BJ (cell line): ENCODE measurements at places on chromosomes 13 and 19. TPM values are rescaled to one million over a fixed set of nuclear protein-coding genes. Genes with fewer than 3 reads are reported as not detected.

DNA sequence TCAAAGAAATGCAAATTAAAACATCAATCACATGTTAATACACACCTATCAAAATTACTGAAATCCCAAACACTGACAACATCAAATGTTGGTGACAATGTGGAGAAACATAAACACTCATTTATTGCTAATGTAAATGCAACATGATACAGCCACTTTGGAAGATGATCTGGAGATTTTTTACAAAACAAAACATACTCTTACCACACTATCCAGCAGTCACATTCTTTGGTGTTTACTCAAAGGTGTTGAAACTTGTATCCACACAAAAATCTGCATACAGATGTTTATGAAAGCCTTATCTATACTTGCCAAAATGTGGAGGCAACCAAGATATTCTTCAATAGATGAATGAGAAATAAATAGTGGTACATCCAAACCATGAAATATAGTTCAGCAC lies 1219.5 kb upstream of the PCDH20 start:
- DNase-seq, result no peak

GRCh38 chr19:33217881-33218280 lies 7.8 kb downstream of the SLC7A10 start:
- no peak for DNase-seq

GRCh38 chr13:28406733-28407266 lies 88.1 kb downstream of the FLT1 start:
- DNase-seq, result no peak

- DNase-seq, result no peak
Measured at GRCh38 chr13:81393721-81394120, 1052.8 kb upstream of the SPRY2 start.

DNA sequence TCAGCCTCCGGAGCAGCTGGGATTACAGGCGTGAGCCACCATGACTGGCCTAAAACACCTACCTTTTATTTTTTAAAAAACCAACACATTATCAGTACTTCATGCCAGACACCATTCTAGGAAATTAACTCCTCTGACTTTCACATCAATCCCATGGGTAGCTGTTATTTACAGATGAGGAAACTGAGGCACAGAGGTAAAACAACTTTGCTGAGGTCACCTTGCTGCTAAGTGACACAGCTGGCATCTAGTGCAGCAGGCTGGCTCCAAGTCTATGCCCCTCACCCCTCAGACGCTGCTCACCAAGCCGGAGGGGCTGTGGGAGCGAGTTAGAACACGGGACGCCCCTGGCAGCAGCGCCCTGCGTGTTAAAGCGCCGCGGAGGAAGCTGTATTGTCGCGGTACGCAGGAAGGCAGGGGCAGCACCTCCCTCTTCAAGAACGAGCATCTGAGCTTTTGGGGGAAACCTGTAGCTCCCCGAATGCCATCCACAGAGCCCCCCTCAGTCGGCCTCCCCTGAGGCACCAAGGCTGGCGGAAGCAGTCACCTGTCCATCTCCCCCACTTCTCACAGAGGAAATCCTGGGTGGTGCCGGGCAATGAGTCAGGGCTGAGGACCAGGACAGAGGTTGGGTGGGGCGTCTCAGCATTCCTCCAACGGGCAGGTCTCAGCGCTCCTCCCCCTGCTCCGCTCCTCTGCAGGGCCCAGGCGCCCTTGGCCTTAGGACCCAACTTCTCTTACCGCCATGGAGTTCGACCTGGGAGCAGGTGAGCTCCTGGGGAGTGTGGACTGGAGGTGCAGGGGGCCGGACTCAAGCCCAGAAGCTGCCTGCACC lies at the start of gene C19orf33:
C19orf33 (plus strand) TSS at position 735 of the 835 bp plus-strand sequence; CDS start at position 746, 11 bp downstream.
- DNase-seq, result no peak

- DNase-seq, result peak; percentile 34
Measured at GRCh38 chr13:50033725-50034124, 18.5 kb downstream of the KCNRG start.

DNA sequence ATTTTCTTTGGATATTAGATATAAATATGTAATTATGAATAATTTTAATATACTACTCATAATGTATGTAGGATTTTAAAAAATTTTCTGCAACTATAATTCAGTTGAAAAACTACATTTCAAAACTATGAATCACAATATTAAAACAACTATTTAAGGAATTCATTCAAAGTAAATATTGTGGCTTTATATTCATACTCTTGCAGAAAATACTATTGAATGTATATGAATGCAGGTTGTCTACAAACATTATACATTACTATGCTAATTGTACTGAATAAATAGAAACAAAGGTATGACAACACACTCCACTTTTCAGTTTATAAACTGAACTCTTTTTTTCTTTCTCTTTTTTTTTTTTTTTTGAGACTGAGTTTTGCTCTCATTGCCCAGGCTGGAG lies 14.2 kb downstream of the ZNF91 start:
- no peak for DNase-seq

DNA sequence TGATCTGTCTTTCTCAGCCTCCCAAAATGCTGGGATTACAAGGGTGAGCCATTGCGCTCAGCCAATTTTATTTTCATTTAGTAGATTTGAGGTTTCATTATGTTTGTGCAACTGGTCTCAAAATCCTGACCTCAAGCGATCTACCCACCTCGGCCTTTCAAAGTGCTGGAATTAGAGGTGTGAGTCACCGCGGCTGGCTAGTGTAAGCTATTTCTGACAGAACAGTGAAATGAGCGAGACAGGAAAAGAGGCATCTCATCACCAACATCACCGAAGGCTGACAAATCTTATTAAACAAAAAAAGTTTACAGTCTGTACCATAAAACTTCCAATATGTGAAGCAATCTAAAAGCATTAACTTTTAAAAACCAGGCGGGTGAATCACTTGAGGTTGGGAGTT lies 12.2 kb upstream of the ZNF888 start:
- DNase-seq, result no peak

DNA sequence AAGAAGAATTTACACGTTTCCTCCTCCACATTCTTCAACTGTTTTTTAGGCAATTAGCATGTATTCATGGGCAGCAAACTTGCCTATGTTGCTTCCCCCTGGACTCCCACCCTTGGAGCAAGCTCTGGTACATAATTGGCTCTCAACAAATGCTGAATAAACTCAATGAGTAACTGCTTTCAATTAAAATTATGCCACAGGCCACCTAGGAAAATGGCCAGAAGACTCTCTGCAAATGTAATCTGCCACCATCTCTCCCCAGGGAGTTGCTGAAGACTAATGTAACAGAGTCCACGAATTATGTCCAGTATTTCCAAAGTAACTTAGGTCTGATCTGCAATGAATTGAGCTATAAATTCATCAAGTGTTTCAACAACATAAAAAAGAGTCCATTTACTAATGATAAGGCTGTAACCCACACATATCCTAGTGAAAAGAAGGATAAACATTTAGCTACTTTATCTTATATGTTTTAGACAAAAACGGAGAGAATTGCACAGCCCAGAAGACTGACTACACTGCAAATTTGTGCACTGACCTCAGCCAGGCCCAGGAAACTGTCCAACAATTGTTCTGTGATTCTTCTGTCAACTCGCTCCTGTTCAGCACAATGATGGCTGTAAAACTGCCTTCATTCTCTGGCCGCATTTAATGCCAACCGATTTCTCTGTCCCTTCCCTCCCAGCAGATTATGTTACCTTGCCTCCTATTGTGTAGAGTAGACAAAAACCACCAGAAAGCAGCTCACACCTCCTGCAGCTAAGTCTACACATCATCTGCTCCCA lies 808.6 kb upstream of the ARGLU1 start:
- DNase-seq, result no peak

DNA sequence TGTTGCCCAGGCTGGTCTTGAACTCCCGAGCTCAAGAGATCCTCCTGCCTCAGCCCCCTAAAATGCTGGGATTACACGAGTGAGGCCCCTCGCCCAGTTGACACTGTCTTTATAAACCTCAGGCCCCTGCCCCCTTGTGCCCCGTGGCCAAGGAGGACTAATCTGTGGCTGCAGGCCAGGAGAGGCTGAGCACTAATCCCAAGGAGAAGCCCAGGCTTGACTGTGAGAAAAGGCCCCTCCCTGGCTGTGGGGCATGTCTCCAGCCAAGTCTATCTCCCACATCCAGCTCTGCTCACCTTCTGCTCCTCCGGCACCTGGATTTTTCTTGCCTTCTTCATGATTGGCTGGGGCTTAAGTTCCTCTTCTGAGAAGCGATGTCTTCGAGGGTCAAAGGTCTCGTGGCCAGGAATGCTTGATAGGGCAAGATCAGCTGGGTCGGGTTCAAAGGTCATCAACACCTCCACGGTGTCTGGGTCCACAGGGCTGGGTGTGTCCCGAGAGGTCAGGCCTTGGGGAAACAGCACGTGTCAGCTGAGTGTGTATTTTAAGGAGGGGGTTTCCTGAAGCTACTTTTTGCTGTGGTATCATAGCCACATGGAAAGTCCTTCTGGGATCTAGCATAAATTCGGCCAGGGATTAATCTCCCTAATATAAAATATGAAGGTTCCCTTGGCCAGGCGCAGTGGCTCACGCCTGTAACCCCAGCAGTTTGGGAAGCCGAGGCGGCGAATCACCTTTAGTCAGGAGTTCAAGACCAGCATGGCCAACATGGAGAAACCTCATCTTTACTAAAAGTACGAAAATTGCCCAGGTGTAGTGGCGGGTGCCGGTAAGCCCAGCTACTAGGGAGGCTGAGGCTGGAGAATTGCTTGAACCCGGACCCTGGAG lies 3.8 kb downstream of the DBP start:
- no peak for DNase-seq

- DNase-seq, result no peak
Measured at GRCh38 chr19:40598121-40598917, 2.9 kb upstream of the LTBP4 start.

GRCh38 chr13:34076943-34077703 lies 259.2 kb downstream of the RFC3 start:
- DNase-seq, result peak; percentile 55

DNA sequence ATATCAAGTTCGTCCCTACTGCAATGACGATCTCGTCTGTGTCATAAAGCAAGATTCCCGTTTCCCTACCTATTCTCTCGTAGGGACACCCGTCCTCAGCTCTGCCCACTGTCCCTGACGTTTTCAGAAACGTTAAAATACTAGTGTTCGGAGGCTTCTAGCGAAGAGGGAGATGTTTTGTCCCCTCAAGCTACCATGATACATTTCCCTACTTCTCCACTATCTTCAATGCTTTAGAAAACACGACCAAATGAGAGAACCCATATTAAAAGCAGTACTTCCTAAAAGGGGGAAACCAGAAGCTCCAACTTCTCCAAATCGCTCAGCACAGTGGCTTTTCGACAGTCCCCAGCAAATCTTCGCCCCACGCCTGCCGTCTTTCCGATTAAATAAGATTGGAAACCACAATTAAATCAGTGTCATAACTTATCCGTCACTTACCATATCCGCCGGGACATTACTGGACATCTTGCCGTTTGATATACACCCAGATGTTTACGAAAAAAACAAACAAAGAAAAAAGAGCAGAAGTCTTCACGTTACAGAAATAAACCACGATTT lies 1.3 kb downstream of the UBL3 start:
- no peak for DNase-seq

DNA sequence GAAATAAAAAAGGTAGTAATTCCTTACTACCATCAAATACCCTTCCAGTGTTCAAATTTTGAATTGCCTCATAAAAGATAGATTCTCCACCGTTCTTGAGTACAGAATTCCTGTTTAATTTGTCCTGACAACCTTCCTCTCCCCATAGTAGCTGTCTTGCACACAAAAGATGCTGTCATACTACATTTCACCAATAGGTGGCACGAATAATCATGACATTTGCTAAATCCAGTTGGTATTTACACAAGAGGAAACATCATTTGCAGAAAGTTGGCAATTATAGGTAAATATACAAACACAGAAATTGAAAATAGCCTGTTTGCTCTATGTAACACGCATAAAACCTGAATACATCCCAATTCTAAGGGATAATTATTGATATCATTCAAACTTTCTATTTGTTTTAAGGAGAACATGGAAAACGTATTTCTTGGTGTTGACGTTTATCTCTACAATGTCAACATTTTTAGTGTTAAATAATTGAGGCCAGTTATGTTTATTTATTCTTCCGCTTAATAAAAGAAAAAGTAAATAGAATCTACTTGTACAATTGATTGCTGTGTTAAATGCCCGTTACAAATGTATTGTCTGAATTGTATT lies 58.3 kb upstream of the CLDN10 start:
- peak; percentile 9 for DNase-seq

The GJA3 gene
- polyA plus RNA-seq, result 0.05 and 0.13 TPM in 2 replicates

The MAP2K2 gene
- 76.9 and 143 TPM in 2 replicates for polyA plus RNA-seq

The SH3GL1 gene
- polyA plus RNA-seq, result 52.2 and 89.4 TPM in 2 replicates

The PGLYRP1 gene
- not detected in 2 replicates for polyA plus RNA-seq
